ENCODE measurements at places on chromosomes 11 and 22.

DNA sequence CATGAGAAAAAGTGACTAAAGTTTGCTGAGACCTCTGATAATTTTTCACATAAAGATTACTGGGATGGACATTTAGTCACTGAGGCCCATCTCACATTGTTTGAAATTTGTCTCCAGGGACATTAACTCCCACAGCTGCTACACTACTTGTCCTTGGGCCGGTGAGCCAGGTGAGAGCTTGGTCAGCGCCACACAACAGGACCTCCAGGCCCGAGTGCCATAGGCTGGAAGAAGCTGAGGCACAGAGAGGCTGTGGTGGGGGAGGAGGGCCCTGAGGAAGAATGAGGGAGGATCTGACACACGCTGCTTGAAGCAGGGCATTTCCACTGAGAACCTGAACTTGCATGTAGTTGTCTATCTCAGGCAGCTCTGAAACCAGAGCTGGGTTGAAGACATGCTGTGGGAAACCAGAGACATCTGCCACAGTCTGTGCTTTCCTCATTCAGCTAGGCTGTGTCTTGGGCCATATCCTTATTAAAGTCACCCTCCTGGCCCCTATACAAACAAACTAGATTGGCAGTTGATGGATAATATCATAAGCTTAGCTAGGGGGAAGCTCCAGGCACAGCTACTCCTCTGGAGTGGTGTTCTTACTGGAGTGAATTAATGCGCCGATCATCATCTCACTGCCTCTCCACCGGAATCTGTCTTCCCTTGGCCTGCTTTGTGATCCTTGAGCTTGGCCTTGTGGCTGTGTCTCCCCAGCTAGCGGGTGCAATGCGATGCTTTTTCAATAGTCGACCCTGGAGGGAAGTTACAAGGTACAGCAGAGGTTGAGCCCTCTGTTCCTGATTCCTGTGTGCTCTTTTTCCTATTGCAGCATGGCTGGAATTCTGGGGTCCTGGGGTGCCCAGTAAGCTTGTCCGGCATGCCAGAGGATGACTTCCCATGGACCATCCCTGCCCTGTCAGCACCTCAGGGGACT is 225.3 kb upstream of the B3GAT1 start:
- DNase-seq = no peak

DNA sequence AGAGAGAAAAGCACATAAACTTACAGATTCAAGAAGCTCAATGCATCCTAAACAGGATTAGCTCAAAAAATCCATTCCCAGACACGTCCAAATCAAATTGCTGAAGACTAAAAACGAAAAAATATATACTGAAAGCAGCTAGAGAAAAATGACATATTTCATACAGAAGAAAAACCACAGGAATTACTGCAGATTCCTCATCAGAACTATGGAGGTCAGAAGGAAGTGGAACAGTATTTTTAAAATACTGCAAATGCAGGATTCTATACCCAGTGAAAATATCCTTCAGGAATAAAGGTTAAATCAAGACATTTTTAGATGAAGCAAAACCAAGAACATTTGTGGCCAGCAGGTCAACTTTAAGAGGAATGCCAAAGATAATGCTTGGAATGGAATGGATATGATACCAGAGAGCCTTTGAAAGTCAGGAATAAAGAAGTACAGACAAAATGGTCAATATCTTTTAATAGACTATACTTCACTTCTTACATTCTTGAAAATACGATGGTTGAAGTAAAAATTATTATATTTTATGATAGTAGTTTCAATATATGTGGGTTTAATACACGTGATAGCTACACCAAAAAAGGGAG is 352.9 kb downstream of the CTTN start:
- no peak for DNase-seq

DNA sequence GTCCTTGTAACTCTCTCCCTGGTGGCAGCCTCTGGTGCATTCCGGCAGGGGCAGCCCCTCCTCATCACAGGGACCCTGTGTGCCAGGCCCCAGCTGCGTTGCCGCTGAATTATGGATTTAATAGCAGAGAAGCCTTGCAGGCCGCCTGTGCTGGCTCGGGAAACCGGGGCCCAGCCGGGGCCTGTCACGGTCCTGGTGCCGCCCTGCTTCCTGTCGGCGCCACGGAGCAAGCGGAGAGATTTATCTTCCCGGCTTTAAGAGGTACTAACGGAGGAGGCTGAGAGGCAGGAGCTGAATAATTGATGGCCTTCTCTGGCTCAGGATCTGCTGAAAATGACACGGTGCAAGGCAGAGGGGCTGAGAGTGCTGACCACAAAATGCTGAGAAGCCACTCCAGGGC is 54.0 kb upstream of the CCDC188 start:
- DNase-seq = no peak

DNA sequence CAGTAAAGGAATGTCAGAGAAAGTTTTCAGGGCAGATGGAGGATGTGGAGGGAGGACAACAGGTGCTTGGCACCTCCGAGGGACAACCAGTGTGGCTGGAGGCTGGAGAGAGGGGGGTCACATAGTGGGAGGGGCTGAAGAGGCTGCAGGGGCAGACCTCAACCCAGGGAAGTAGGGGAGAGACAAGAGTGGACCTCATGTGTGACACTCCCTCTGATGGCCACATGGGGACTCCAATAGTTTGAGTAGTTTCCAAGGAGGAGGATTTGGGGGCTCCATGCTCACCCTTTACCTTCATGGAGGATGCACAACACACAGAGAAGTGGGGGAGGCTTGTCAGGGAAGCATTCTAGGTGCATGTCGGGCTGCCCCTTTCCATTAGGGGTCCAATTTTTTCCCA is 35.1 kb upstream of the ASPHD2 start:
- DNase-seq = no peak

GRCh38 chr11:34651551-34651950 is 30.7 kb downstream of the EHF start:
- DNase-seq = no peak

GRCh38 chr22:19148417-19149046 is 1.6 kb downstream of the GSC2 start:
- DNase-seq = no peak

GRCh38 chr11:112377946-112378345 is 117.3 kb upstream of the PLET1 start:
- no peak for DNase-seq

DNA sequence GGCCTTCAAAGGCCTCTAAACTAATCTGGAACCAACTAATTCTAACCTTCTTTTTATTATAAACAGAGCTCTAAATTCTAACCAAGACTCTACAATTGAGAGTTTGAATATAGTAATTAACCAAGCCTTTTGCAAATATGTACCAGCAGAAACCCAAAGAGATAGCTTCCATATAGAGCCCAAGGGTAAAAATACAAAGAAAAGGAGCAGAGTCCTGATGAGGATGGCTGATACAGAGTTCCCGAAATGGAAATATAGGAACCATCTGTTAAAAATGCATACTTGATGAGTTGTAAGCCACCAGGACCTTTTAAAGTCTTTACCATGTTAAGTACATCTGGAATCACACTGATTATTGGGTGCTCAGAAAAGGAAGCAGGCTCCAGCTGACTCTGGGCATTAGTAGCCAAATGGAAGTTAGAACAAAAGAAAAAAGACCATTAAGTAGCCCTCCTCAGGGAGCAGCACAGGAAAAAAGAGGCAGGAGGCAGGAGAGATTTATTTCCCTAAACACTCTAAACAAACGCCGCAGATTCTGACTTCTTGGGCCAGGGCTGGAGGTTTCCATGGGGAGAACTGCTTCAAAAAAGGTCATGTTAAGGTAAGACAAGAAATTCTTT is 463.1 kb upstream of the FAT3 start:
- DNase-seq = no peak

GRCh38 chr22:48755059-48755949 is 1072.4 kb downstream of the BRD1 start:
- no peak for DNase-seq

DNA sequence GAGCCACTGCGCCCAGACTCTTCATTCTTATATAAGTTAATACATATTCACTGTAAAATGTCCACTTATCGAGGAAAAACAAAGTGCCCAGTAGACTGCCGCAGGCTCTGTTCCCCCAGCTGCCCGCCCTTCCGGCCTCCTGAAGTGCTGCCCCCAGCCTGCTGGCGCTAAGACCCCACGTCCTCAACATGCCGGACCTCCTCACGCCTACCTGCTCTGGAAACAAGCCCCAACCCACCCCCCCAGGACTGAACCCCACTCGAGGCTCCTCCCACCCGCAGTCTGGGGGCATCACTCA is 1.1 kb downstream of the GATD1 start:
- DNase-seq = no peak

DNA sequence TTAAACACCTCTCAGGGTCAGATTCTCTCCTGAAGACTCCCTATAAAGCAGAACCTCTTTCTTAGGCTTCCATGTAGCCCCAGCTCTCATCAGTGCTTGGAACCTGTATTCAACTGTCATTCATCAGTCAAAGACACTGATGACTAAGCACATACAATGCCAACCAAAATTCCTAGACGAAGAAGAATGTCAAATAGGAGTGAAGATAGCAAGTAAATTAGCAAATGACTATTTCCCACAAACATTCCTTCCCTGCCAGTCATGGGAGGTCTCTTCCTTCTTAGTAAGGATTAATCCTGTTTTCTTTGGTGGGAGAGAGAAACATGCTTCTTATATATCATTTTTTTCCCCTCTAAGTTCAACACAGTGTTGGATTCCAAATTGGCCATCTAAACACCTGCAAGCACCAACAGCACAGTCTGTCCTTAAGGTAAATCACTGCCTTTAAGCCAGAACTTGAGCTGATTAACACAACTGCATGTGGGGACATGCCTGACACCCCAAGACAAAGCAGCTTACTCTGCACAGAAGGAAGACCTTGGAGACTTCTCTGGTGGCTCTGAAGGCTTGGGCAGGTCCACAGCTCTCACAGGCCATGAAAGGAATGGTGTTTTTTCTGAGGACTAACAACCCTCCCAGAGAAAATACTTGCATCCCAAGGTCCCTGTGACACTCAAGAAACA is 47.5 kb upstream of the ME3 start:
- DNase-seq = no peak

- DNase-seq = no peak
Measured at GRCh38 chr22:42800451-42801251, 56.4 kb downstream of the ARFGAP3 start.

DNA sequence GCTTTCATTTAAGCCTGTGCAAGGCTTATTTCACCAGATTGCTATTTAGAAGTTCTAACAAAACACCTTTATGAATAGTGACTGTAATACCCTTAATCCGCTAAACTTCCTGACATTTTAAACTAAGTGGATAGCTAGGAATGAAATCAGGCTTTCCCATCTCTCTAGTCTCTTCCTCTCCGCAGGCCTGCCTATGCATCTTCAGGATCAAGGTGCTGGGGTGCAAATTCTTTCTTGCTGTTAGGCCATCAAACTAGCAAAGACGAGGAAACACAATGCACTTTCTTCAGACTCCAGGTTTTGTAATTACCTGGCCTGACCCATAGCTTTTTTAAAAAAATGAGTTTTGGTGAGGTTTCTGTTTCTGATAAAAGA is 149.4 kb downstream of the DBX1 start:
- DNase-seq = no peak

- DNase-seq = no peak
Measured at GRCh38 chr11:98423933-98424332, 596.8 kb upstream of the CNTN5 start.

DNA sequence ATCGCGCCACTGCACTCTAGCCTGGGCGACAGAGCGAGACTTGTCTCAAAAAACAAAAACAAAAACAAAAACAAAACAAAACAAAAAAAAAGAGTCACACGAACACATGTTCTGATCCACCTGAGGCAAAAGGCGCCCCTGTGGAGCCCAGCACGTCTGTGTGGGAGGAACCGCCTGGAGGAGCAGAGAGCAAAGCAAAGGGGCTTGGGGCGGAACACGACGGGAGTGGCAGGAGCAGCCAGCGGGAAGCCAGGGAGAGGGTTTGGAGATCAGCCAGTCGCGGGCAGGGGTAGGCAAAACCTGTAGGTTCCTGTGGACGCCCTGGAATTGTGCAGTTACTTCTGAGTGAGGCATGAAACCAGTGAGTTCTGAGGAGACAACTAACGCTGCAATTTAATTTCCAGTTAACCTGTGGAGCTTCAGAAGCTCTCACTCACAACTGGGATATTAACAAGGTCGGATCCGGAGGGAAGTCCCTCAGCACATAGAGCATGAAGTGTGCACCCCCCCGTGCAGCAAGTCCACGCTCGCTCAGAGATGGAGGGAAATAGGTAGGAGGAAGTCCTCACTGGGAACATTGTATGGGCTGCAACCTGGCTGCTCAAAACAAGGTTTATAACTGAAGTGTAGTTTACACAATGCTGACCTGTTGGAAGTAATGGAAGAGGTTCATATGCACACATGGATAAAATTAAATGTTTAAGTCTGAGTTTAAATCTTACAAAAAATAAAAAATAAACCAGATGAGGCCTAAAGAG is 13.2 kb upstream of the USP18 start:
- no peak for DNase-seq

GRCh38 chr11:32081129-32081641 is 9.7 kb upstream of the RCN1 start:
- no peak for DNase-seq

DNA sequence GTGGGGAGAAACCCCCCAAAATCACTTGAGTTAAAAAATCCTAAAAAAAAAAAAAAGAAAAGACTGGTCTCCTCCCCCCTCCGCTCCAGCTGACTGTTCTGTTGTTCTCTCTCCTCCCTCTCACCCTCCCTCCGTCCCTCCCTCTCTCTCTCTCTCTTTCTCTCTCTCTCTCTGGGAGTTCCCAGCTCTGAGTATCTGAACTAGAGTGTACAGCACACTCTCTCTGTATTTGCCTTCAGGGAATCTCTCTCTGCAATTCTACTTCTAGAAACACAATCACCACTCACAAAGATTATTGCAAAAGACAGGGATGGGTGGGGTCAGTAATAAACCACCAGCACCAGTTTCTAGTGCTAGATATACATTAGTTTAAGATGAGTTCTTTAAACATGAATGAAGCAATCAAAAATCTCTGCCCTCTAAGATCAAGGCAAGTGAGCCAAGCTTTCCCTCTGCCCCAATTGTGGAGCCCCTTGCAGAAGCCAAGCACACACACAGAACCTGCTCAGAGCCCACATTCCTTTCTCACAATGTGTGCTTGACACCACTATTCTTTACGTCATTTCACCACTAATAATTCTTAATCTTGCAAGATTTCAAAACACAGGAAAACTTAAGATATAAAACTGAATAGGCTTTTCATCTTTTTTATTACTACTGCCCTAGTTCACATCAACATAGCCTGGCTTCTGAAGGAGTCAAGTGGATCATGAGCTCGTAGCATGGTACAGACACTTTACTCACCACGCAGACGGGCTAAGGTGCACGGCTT is 133.5 kb downstream of the RBFOX2 start:
- no peak for DNase-seq

GRCh38 chr11:61337706-61338470 is 4.9 kb downstream of the TKFC start:
- DNase-seq = no peak

DNA sequence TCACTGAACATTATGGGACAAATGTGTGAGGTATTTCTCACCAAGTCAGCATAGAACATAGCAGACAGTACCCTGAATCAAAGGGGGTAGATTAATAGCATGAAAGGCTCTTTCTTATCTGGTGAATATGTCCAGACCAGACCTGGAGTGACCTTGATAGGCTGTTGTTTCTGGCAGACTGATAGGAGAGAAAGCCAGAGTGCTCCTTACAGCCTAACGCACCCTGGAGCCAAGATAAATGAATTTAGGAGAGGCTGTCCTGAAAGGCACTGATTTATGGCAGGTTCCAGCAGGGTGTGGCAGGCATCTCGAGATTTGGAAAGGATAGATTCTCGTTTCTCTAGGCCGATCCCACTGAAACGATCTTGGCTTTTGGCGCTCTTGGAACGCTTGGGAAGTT is 204.6 kb downstream of the DBX1 start:
- no peak for DNase-seq
